ENCODE measurements at places on chromosomes 7 and 10.

- DNase-seq, result peak; percentile 25
Observed at GRCh38 chr10:91162050-91162494, 58.4 kb upstream of the PCGF5 start.

DNA sequence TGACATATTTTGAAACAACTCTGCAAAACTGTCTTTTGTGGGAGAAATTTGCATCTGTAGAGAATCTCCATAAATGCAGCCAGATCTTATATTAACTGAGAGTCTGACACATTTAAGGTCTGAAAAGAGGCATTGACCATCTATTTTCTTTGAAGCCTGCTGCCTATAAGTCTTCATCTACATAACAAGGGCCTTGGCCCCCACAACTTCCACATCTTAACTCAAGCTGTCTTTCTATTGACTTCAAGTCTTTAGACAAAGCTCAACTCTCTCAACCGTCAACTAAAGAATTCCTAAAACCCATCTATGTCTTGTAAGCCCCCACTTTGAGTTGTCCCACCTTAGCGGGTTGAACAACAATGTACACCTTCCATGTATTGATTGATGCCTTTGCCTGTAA lies 72.4 kb upstream of the ADCY1 start:
- DNase-seq, result no peak

- DNase-seq, result no peak
Observed at GRCh38 chr7:106430535-106431455, 146.0 kb upstream of the NAMPT start.

DNA sequence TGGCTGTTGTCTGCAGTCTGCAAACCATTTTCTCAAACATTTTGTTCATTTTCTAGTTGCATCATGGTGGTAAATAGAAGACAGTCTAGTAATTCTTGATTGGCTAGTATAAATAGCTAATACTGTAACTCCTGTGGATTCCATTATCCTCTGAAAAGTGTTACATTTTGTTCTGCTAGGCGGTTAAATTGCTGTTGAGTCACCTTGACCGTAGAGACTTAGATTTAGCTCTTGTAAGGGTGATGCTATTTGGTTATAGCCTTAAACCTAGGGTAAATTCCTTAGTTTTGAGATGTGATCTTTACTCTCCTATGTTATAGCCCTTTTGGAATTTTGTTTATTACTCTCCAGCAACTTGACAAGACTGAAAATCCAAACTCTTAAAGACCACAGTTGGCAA lies 58.8 kb downstream of the SHOC2 start:
- no peak for DNase-seq

- no peak for DNase-seq
Observed at GRCh38 chr10:111093741-111094380, 17.0 kb downstream of the ADRA2A start.

- DNase-seq, result no peak
Observed at GRCh38 chr7:120825576-120825975, 32.4 kb downstream of the TSPAN12 start.

DNA sequence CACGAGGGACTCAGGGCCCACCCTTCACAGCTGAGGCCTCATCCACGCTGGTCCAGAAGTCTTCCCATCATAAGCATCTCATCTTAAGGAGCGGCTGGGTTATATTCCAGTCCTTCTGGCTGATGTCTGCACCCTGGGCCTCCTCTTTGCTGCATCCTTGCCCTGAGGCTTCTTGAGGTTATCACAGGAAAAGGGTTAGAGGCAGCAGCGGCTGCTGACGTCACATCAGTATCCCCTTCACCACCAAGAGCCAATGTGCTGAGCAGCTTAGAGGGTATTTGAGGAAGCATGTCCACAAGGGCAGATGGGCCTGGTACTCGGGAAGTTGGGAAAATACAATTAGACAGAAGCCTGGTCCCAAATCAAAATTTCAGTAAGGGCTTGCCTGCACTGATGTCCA lies 125.1 kb downstream of the PLXNA4 start:
- DNase-seq, result peak; percentile 47

DNA sequence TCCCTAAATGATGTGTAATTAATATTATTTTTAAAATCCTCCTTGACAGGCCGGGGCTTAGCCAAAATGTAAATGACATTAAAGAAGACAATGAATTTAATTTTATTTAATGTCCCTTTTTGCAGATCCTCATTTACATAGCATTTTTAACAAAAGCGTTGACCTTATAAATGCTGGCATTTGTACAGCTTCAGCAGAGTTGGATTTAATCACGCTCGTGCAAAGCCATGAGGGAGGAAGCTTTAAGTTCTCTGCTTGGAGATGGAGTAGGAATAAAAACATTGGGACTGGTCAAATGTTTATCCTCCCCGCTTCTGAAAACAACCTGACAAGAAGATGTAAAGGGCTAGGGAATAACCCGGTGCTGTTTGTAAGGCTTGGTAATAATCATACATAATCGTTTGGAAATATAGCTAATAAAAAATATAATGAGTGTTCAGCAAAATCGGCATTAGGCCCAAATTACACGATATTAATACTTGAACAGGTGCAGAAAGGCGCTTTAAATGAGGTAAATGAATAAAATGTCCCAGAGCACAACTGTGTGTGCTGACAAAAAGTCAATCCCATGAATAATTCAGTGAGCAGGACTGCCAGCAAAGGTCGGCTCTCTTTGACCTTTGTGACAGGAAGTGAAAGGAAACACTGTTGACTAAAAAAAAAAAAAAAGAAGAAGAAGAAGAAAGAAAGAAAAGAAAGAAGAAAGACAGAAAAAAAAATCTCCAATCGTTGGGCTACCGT lies 11.5 kb downstream of the EBF3 start:
- DNase-seq, result no peak

- DNase-seq, result no peak
Observed at GRCh38 chr7:108492742-108493141, 33.2 kb downstream of the PNPLA8 start.

DNA sequence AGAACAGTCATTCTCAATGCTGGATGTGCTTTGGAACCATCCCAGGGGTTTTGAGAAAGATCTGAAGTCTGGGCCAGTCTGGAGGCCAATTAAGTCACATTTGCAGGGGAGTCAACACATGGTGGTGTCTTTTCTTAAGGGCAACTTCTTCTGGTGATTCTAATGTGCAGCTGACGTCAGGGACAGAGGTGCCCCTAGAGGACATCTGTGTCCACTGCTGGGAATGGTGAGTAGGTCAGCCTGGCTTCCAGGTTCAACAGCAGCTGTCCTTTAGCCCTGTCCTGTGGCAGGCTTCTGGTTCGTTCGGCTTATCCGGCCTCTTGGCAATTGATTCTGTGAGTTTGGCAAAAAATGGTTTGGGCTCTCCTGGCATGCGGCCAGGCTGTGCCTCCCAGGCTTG lies 269.7 kb upstream of the HABP2 start:
- DNase-seq, result no peak

DNA sequence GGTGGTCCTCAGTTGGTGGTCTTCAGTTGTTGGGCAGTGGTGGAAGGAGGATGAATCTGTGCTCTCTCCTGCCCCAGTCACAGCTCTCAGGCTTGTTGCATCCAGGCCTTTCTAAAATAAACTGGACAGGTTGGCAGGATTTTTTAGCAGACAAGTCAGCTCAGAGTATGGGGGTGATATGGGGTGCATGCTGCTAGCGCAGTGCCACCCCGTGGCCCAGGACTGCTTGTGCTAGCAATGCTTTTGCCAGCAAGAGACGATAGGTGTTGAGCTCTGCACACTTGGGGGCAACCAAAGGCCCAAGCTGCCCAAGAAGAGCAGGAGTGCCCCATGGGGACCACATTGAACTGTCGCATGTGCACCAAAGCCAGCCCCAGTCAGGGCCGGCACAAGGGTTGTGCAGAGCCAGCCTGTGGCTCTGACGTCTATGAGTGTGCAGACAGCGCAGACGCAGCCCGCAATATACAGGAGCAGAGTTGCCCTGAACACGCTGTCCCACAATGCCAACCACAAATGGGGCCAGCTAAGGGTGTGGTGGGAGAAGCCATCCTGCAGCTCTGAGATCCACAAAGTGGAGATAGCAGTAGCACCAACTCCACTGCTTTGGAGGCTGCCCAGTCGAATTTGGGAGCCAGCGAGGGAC lies 49.8 kb upstream of the PDSS1 start:
- no peak for DNase-seq

DNA sequence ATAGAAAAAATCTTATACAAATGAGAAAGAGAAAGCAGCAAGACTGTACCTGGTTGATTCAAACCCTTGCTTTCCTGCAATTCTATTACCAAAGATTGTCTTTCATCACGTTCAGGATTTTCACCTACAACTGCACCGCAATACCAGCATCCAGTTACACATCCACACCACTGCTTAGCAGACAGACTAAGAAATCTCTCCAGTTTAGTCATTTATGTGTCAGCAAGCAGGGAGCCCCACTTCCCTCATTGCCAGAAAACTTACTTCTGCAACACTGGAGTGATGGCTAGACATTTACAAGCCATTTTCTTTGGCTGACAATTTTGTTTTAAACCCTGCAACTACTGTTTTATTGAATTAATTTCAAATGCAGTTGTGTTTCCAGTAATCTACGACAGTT lies 359.6 kb upstream of the MEOX2 start:
- DNase-seq, result no peak

DNA sequence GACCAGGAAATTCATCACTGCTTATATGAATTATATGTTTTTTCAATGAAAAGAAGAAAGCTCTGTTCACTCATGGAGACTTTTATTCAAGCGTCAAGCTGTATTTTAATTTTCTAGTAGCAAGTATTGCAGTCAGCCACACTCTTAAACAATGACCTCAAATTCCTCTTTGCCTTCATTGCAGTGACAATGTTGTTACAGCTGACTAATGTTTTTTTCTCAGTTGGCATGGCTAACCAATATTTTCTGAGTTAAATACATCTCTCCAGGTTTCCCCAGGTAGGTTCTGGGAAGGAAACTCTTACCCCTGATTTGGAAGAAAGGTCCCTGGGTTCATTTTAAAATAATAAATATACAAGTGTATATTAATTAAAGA lies 241.5 kb downstream of the WDR11 start:
- DNase-seq, result no peak

DNA sequence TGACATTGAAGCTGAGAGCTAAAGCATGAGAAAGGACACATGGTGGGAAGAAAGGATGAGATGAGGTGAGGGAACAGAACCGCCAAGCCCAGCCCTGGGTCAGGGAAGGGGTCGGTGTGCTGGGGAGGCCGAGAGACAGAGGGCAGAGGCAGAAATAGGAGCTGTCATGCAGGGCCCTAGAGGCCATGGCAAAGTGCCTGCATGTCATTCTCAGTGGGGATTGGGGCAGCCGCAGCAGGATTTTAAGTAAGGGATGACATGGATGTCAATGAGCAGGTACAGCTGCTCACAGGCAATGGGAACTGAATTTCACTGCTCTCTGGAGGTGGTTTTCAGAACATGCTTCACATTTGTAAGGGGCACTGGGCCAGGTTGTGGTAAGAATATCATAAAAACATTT lies 227.4 kb downstream of the RAB11FIP2 start:
- no peak for DNase-seq

DNA sequence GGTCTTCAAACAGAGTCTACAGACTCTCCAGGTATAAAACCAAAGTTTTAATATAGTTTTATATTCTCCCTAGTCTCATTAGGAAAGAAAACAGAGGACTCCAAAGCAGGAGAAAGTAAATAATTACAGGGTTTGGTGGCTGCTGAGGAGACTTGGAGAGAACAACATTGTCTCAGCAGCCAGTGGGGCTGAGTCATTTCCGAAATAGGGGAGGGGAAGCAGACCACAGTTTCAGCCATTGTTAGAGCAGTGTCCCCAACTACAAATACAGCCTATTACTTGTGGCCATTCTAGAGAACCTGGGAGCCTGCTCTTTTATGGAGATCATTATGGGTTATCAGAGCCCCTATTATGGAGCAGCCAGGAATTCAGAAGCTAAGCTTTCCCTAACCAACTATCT lies 44.2 kb upstream of the A1CF start:
- DNase-seq, result no peak

DNA sequence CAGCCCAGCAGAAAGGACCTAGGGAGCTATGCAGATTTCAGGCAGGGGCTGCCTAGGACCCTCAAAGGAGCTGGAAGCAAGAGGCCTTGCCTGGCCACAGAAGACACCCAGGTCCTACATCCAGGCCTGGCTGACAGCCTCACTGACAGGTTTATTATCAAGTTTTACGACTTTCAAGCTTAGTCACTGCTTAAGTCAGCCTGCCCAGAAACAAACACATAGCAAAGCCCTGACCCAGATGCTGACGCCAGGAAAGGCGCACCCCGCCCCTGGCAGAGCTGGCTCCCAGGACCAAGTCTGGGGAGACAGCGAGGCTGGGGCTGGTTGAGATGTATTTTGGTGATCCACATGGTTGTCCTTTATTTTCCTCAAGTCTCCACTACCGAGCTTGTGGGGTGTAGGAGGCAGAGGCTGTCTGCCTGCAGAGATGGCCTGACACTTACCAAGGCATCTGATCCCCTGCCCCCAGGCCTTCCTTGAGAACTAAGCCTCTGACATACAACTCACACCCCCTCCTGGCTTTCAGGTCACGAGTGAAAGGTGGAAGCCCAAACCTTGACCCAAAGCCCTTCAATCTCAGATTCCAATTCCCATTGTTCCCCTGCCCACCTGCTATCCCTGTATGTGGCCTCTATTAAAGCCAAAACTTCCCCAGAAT lies 80.7 kb upstream of the EMX2 start:
- DNase-seq, result no peak

Measured in CD4-positive, alpha-beta T cell treated with Interleukin-12 subunit alpha and Interleukin-12 subunit beta, for 1 hour (primary cell).